ENCODE measurements at places on chromosomes 2 and 18.

DNA sequence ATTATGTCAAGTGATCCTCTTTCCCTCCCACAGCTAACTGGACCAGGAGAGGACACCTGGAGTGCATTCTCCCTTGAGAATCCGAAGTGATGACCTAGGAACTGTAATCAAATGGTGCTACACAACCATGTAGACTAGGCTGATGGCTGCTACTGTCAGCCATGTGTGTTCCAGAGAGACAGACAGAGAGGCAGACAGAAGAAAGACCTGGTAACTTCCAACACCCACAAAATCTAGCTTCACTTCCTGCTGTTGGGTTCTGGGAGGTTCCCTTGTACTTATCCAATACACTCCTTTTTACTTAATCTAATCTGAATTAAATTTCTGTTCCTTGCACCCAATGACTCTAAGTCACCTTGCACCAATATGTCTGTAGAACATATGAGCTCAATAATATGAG is 72.3 kb downstream of the AAK1 start:
- no peak for DNase-seq

GRCh38 chr2:237566401-237567235 is at the start of gene PRLH:
Gene PRLH (plus strand): TSS chr2:237566574. CDS start chr2:237566574, 0 bp downstream.
- DNase-seq, result no peak

DNA sequence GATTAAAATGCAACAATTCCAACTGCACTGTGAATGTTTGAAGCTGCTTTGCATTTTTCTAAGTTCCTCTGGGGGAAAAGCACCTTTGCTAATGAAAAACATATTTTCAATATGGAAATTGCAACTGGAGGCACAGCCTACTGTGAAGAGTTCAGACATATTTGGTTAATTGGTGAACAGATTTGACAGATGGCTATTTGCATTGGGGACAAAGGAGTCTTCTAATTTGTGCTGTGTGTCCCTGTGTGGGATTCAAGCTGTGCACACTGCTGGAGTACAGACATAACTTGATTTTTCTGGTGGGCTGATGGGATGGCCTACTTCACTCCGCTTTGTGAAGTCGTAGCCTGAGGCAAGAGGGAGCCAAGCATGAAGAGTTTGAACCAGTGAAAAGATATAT is 40.7 kb upstream of the ARHGAP25 start:
- DNase-seq, result no peak

DNA sequence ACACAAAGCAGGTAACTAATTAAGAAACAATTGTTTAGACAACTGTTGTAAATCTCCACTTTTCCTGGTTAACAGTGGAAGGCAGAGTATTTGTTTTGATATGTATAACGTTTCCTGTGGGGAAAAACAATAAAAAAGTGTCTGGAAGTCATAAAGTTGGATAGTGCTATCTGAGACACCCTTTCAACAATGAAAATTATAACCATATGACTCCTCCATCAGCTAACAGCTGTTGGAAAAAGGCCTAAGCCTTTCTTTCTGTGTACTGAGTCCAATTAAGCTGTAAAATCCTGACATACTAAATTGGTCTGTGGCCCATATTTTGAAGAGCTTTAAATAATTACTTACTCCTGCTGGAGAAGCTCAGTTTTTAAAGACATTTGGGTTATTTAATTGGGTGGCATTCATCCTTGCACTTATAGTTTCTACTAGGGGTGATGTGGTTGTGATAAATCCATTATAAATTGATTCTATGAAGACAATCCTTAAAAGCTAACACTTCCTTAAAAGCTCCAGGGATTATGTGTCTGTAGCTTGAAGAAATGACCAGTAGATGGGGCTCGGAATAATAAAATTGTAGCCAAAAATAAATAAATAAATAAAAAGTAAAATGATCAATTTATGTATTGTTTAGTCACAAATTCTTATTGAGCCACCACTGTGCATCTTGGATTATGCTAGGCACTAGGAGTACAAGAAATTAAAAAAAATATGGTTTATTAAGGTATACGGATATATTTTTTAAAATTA is 698.1 kb upstream of the NXPH2 start:
- DNase-seq, result no peak

GRCh38 chr2:23562143-23562542 is 177.2 kb downstream of the KLHL29 start:
- no peak for DNase-seq

Data from T-cell (primary cell).